ENCODE measurements at places on chromosomes 6 and 20.

DNA sequence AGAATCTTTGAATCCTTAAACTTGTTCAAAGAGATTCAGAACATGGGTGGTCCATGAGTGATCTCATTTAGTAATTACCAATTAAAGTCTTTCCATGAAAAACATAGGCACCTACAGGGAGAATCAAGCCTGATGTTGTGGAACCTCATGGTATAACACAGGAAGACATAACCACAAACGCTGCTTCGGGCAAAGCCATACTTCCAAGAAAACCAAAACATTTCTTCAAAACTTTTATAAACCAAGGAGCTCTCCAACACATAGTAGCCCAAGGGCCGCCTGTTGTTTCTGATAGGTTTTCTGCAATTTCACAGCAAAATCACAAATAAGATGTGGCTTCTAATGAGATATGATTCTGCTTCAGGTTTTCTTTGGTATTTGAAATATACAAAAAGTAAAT, 2.5 kb downstream of the CHD6 start:
- DNase-seq, result no peak

DNA sequence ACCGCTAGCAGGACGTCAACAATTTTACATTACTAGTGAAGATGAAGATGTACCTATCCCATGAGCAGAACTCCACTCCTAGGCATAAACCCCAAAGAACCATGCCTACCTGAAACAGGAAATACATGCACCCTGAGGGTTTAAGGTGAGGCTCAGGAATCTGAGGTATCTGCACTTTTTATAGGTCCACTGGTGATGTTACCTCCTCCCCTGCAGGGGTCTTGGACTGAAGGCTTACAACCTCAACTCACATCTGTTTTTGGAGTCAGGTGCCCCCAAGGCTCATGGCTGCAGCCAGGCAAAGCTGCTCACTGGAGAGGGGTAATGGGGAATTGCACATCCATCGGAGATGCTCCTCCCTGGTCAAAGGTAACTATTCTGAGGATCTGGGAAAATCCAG, 132.5 kb upstream of the TRAF3IP2 start:
- no peak for DNase-seq

- DNase-seq, result no peak
Measured at GRCh38 chr6:106141441-106142237, 55.5 kb downstream of the PRDM1 start.

- DNase-seq, result no peak
Measured at GRCh38 chr6:135418040-135418760, 79.3 kb downstream of the AHI1 start.

DNA sequence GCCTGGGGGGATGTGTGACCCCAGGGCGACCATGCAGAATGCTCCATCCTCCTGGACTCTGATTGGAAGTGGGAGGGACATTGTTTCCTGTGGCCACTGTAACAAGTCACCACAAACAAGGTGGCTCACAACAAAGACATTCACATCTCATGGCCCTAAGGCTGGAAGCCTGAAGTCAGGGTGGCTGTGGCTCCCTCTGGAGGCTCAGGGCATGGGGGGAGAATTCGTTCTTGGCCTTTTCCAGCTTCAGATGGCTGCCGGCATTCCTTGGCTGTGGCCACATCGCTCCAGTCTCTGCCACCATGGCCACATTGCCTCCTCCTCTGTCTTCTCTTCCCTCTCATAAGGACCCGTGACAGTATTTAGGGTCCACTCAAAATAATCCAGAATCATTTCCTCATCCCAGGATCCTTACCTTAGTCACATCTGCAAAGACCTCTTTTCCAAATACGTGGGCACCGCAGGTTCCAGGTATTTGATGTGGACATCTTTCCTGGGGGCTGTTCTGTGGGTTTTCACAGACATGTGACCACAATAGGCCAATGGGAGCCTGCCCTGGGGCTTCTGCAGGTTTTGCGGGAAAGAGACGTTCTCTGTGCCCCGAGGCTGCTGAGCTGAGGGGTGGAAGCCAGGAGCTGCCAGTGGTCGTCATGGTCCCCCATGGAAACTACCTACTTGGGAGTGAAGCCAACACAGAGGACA, 249.3 kb downstream of the PREX1 start:
- DNase-seq, result no peak

DNA sequence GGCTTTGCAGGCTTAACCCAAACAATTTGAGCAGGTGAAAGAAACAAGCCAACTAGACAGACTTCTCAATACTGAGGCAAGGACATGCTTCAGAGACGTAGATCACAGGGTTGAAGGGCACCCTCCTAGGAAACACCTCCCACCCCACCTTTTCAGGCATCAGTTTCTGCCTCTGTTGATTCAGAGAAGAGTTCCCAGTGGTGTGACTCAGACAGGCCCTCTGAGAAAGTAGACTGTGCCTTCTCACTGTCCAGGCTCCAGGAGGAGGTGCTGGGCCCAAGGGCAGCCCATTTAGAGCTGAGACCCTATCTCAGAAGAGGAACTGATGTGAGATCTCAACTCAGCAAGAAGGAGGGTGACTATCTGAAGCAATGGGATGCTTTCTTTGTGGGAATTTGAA, 108.1 kb downstream of the FAM50B start:
- DNase-seq, result no peak

GRCh38 chr6:100371591-100371990, 93.1 kb downstream of the SIM1 start:
- no peak for DNase-seq

GRCh38 chr6:83592770-83593394, 80.5 kb downstream of the PRSS35 start:
- no peak for DNase-seq

DNA sequence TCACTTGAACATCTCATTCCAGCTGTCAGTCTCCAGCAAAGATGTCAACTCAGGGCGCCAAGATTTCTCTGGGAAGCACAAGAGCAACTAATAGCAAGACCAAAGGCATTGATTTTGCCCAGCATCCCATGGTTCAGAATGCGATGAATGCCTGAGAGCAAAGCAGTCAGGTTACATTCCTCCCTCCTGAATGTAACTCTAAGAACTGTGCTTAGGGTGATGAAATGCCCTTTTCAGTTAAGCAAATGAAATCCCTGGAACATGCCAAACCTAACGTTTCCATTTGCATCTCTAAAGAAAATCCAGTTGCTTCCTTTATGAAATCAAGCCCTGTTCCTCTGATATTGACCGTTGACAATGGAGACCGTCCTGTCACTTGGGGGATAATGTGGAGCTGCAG, 224.0 kb upstream of the PLN start:
- DNase-seq, result no peak

GRCh38 chr20:51497542-51498467, 44.7 kb downstream of the NFATC2 start:
- DNase-seq, result no peak

DNA sequence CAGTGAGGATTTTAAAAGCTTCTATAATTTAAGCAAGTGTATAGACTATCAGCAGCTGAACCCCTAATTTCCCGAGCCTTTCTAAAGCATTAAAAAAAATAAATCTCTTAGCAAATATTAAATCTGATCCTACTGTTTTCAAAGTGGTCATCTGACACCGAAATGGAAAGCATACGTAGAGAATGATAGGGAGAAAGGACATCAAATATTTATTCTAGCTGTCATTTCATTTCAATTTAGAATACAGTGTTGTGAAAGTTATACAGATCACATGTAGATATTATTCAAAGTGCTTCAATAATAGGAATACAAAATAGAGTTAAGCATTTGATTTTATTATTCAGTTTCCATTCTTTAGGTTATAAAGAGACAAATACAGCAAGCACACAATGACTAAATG, 61.9 kb upstream of the PKIB start:
- DNase-seq, result peak; percentile 57

GRCh38 chr6:70706491-70707123, 38.9 kb downstream of the SMAP1 start:
- DNase-seq, result peak; percentile 44

- DNase-seq, result no peak
Measured at GRCh38 chr6:119879731-119880130, 530.2 kb upstream of the MAN1A1 start.

DNA sequence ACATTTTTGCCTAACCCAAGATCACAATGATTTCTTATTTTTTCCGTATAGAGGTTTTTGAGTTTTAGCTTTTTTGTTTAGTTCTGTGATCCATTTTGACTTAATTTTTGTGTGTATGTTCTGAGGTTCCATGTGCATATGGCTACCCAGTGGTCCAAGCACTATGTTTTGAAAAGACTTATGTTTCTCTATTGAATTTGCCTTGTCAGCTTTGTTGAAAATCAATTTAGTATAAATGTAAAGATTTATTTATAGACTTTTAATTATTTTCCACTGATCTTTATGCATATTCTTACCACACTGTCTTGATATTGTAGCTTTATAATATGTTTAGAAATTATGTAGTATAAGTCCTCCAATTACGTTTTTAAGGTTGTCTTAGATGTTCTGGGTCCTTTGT, 10.2 kb downstream of the TM9SF4 start:
- DNase-seq, result no peak

DNA sequence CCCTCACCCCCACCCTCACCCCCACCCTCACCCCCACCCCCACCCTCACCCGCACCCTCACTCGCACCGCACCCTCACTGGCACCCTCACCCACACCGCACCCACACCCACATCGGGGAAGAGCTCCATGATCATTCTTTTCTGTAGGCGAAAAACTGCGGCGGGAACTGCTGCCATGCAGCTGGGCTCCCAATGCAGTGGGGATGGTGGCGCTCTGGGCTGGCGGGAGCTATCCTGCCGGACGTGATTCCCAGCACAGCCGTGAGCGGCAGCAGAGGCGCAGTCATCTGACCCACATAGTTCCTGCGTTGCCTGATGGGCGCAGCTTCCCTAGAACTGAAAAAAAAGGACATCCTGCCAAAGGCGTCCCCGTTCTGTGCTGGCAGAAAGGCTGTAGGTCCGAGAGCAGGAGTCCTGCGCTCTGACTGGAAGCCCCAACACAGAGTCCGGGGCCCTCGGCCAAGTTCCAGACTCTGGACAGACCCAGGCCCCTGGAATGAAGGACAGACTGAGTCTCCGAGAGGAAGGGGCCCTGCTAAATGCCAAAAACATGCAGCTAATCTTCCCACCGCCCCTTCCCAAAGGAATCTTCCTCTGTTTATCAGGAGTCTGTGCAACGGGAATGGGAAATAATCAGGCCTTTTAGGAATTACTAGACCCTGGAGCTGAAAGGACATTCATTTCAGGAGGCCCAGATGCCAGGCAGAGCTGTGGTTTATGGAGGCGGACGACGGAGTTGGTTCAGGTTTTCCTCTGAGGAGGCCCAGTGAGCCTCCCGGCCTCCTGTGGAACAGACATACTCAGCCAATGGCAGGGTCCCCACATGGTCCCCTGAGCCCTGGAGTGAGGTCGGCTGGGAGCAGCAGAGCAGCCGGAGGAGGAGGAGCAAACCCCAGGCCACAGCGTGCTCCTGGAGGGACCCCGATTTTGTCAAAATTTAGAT, 14.1 kb upstream of the TCFL5 start:
- peak; percentile 73 for DNase-seq

DNA sequence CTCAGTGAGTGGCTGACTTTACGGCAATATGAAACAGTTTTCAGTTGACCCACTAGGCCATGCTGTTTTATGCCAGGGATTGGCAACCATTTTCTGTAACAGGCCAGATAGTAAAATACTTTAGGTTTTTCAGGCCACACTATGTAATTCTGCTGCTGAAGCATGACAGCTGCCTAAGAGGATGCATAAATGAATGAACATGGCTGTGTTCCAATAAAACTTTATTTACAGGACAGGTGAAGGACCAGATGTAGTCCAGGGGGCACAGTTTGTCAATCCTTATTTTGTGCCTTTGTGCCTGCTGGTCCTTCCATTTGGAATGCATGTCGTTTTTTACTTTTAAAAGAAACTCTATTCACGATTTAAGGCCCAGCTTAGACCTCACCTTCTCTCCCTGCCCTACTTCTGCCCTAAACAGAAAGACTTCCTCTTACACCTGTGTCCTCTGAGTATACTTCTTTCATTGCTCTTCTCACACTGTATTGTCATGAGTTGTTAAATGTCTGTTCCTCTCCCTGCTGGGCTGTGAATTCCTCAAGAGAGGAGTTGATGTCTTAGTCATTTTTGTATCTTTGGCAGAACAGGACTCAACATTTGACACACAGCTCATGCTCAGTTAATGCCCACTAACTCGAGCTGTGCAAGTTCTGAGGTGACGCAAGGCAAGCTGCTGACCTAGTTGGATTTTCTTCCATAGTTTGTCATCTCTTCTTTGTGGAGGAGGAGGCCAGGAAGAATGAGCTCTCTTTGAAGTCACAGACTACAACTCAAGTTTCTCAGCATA, 90.1 kb upstream of the MAP7 start:
- DNase-seq, result no peak

GRCh38 chr20:20360464-20360863, 7.4 kb upstream of the INSM1 start:
- DNase-seq, result peak; percentile 60

DNA sequence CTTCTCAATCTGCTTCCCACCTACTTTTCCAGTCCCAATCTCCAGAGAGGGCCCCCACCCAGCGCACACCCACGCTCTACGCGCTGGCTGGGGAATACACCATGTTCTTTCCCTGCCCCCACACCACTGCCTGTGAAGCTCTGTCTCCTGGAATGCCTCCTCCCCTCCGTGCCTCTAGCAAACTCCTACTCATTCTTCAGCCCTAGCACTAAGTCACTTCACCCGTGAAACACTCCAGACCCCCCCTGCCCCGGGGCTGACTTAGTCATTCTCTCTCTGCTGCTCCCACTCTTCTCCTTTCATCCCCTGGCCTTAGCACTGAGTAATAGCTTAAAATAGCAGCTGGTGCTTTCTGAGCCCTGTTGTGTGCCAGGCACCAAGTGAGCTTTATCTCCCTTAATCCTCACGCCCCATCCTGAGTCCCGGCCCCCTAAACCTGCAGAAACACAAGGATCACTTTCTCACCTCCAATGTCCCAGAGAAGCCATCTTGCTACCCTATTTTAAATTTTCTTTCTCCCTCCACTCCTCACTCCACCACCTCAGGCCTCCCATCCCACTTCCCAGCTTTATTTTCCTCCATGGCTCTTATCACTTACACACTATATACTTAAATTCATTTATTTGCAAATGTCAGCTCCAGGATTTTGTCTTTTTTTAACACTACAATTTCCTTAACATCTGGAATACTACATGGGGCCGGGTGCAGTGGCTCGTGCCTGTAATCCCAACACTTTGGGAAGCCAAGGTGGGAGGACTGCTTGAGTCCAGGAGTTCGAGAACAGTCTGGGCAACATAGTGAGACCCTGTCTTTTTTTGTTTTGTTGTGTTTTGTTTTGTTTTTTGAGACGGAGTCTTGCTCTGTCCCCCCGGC, 6.3 kb upstream of the PARD6B start:
- no peak for DNase-seq

- DNase-seq, result no peak
Measured at GRCh38 chr6:113600551-113601339, 256.4 kb upstream of the MARCKS start.

GRCh38 chr6:35043381-35044130, 97.6 kb downstream of the TCP11 start:
- peak; percentile 12 for DNase-seq

GRCh38 chr6:39233333-39233732, 4.1 kb upstream of the KCNK5 start:
- DNase-seq, result no peak

- DNase-seq, result peak; percentile 94
Measured at GRCh38 chr20:59825944-59826759, 107.3 kb downstream of the SYCP2 start.

Measured in NCI-H774 (cell line).